ENCODE measurements at places on chromosomes 5 and 9.

DNA sequence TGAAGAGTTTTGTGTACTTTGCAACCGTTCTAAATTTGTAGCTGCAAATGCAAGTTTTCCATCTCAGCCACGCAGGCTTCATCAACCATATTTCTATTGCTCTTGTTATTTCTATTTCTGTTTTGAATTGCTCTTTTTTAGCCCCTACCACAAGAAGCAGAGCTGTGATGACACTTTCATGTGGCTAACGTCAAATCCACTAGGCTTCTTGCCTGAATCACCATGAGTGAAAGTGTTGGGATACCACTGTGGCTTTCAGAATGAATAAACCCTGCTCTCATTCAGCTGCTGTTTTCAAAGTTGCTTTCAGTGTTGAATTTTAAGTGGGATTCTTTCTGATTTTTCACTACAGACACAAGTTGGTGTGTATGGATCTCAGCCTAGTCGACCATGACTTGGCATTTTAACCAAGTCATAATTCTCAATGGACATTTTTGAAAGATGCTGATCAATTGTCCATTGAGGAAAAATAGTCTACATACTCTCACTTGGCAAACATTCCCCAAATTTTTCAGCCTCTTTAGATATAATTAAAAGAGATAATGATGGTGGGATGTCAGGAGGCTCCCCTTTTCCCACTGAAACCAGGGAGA lies 41.0 kb upstream of the MTAP start:
- no peak for DNase-seq

DNA sequence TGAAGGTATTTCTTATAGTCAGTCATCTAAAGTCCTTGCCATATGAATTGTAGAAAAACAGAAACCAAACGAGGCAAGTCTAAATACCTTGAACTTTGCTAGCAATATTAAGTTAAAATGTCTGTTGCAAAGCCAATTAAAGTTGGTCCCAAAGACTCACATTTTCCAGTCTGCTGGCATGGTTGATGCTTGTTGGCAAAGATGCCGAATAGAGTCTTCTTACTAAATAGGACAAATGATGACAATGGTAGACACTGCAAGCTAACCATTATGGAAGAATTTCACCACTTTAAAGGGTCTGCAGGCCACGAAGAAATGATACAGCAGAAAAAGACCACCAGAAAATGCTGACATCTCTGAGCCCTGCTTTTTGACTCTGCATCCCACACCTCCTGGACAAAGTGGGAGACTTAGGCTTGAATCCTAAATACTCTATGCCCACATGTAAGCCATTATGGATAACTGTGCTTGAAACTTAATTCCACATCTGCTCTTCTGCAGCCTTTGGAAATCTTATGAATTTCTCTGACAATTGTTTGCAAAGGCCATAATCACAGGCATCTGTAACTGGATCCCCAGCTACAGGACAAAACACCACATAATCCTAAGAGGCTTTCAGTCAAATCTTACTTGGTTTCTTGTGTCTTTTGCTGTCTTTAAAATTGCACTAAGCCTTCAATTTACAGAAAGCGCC lies 61.3 kb downstream of the LHFPL2 start:
- no peak for DNase-seq

DNA sequence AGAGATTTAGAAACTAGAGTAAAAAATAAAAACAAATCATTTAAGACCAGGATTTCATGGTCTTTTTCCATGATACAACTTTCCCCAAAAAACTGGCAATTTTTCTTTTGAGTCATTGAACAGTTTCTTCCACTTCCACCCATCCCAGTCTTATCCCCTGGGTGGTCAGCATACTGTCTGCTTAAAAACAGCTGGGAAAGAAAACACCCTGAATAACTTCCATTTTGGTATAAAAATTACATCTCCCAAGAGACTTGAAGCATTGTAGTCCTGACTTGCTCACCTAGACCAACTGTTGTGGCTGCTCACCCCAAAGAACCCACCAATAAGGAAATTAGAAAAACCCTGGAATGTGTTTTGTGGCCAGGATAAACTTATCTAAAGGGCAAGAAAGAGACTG lies 731.3 kb downstream of the NR2F1-AS1 start:
- DNase-seq: no peak

GRCh38 chr9:131839281-131840084 lies 99.6 kb upstream of the RAPGEF1 start:
- DNase-seq: no peak

- DNase-seq: no peak
These were observed 317.8 kb upstream of the ADCY2 start for GRCh38 chr5:7078101-7078500.

DNA sequence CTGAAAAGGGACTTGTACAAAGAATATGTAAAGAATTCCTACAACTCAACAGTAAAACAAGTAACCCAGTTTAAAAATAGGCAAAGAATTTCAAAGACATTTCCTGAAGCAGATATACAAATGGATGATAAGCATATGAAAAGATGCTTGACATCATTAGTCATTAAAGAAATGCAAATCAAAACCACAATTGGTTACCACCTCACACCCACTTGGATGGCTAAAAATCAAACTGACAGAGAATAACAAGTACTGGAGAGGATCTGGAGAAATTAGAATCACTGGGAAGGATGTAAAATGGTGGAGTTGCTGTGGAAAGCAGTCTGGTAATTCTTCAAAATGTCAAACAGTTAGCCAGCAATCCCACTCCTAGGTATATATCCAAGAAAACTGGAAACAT lies 12.5 kb upstream of the FOXE1 start:
- DNase-seq: no peak

- DNase-seq: no peak
These were observed 211.7 kb downstream of the LRRC70 start for GRCh38 chr5:62790348-62790747.

GRCh38 chr9:73118898-73119554 lies 32.6 kb upstream of the ANXA1 start:
- no peak for DNase-seq

Measured in SHP77 (cell line).